Daoy (cell line): ENCODE measurements at places on chromosomes 2 and 18.

- DNase-seq: peak; percentile 81
Measured at GRCh38 chr2:231612109-231612455, 19.4 kb downstream of the TEX44 start.

DNA sequence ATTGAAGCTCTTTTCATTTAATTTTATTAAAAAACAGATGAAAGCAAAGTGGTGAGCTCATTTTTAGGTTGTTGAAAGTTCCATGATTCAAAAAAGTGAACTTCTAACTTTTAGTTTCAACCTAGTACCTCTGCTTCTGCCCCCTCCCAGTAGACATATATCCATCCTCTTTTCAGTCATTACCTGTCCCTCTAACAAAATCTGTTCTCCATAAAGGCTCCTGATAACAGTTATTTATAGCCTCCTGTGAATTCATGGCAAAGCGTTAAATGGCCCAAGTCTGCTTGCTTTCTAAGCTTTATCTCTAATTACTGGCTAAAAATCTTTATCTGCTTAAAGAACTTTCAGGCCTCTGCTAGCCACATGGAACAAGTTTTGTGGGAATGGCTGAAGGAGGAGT, 148.1 kb downstream of the TTC27 start:
- no peak for DNase-seq

DNA sequence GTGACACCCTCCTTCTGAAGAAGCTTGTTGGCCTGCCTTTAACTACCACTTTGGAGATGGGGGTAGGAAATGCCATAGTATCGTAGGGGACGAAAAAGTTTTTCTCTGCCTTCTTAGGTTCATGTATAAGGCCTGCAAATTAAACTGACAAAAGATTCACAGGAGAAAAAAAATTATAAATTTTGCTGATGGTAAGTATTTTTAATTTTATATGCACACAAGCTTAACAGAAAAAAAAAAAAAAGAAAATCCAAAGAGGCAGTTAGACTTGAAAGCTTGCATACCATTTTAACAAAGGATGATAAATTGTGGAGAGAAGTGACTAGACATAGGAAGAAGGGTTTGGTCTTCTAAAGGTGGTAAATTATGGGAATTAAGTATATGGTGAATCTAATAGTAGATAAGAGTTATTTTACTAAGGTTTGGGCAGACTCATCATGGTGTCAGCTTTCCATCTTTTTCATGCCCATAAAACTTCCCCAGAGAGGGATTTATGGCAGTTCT, 62.5 kb upstream of the B3GNT2 start:
- DNase-seq: no peak

DNA sequence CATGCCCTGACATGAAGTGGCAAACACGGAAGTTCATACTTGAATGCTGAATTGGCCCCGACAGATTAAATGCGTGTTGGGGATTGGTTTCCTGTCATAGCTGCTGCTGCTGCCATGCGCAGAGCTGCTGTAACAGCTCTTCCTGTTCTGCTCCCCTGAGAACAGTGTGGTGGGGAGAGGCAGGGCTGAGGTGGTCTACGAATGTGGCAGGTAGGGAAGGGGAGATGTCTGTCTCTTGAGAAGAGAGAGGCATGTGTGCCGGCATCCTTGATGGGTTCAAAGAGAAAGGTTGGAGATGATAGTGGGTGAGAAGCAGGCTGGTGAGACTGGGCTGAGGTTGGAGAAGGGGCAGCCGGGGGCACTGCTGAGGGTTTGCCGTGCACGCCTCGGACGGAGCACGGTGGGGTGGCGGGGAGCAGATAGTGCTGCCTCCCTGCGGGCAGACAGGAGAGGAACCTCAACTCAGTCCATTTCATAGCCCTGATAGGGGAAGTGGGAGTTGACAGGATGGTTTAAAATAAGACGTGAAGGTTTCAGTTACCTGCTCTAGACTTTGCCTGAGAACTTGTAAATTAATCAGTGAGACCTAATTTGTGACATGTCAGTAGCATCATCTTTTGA, 46.1 kb downstream of the TMEM185B start:
- no peak for DNase-seq

DNA sequence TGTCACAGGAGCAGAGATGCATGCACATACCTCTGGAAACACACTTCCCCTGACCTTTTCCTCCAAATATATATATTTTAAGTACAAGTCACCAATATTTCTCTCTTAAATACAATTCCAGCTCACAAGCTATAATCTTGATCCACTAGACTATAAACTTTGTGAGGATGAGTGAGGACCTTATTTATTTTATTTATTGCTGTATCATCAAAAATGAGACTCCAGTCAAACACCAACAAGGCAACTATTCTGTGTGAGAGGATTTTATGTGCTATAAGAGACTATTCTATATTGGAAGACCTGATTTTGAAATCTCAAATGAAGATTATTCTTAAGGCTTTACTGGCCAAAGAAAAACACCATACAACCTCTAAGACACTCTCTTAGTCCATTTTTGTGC, 1352.2 kb downstream of the SUCLG1 start:
- no peak for DNase-seq
